Right renal pelvis (tissue), 4 donors: ENCODE measurements at places on chromosomes 7 and 10. TPM values are rescaled to one million over a fixed set of nuclear protein-coding genes. Genes with fewer than 3 reads are reported as not detected.

DNA sequence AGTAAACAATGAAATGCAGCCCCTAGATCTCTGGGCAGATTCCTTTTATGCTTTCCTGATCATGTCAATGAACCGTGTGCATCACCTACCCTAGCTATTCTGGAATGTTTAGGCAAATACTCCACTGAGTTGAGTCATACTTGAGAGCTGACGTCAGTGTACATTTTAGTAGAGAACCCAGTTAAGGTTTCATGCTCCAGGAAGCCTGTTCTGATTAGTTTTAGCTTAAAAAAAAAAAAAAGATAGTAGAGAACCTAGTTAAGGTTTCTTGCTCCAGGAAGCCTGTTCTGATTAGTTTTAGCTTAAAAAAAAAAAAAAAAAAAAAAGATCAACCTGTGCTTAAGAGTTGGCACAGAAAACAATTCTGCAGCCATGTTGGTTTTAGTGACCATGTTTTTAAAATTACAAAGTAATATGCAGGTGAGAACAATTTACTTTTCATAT is 3.7 kb upstream of the MCU start:
- DNase-seq, result no peak

DNA sequence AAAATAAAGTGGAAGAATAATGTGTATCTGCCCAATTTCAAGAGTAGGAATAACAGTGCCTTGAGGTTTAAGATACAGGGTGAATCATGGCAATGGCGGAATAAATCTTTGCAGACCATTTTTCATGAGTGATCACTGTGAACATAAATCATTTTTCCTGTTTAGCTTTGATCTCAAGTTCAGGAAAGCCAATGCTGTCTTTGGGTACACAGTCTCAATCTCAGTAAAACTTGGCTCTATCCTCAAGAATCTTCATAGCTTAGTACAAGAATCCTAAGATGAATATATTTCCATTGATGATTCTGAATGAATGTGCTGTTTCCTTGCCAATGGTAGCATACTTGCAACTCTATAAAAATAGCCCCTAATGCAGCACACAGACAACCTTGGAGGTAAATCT is 6.8 kb downstream of the NAMPT start:
- no peak for DNase-seq

DNA sequence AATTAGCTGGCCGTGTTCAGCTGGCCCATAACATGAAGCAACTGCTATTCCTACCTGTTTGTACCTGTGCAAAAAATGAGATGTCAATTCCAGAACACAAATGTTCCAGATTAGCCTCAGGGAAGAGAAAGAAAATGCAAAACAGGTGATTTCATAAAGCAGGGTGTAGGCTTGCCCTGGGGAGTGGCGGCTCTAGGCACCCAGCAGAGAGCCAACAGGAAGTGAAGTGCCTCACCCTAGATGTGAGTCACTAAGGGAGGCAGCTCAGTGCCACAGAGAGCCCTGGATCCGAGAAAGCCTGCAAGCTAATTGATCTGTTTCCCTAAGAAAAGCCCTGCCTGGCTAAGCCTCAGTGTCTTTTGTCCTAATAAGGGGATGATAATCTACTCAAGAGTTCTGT is 240.0 kb downstream of the ARHGAP21 start:
- DNase-seq, result no peak

GRCh38 chr7:97015279-97015678 is 9.4 kb downstream of the DLX5 start:
- no peak for DNase-seq

The FAM171A1 gene
- polyA plus RNA-seq, result 95.3 TPM
